ENCODE measurements at places on chromosomes 5 and 9. TPM values are rescaled to one million over a fixed set of nuclear protein-coding genes. Genes with fewer than 3 reads are reported as not detected.
A peak's percentile ranks its signal among the peaks of the same experiment; 100 is the strongest.

GRCh38 chr9:677461-678097, 163.9 kb upstream of the DMRT1 start:
- H3K27me3 ChIP-seq: no peaks in the 10 kb centered on the region
- DNase-seq: no peak
- H3K27ac ChIP-seq: no peak overlapping the region
- H3K36me3 ChIP-seq: peaks cover 10% of the 10 kb centered on the region

DNA sequence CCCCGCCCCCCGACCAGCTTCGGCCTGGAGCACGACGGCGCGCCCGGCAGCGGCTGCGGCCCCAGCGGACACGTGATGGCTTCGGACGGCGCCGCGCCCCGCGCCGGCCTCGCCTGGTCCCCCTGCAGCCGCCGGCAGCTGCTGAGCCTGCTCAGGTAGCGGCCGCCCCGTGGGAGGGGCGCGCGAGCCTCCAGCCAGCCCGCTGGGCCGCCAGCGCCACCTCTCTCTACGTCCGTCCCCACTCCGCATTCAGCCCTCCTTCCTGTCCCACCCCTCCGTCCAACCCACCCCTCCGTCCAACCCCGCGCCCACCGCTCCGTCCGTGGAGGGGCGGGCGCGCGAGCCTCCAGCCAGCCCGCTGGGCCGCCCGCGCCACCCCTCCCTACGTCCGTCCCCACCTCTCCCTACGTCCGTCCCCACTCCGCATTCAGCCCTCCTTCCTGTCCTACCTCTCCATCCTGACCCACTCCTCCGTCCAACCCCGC, 6.5 kb downstream of the ADAMTS13 start:
- no peak overlapping the region for H3K4me3 ChIP-seq
- H3K36me3 ChIP-seq: no peaks in the 10 kb centered on the region
- H3K27me3 ChIP-seq: no peaks in the 10 kb centered on the region

DNA sequence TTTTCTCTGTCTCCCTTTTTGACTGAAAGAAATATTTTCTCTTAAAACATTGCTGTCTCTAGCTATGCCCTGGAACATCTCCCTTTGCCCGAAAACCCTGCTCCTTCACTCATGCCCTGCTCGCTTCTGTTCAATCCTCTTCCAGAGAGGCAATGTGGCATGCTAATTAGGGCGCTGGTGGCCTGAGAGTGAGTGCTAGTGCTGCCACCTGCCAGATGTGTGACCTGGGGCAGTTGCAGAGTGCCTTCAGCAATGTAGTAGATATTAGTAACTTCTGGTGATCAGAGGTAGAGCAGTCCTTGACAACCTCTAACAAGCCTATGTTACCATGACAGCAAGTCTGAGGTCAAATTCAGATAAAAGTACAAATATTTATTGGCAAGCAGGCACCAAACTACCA, 119.5 kb upstream of the OSMR start:
- no peak overlapping the region for H3K27ac ChIP-seq
- no peaks in the 10 kb centered on the region for H3K36me3 ChIP-seq
- no peak for DNase-seq
- no peaks in the 10 kb centered on the region for H3K4me1 ChIP-seq
- no peaks in the 10 kb centered on the region for H3K27me3 ChIP-seq

GRCh38 chr5:138350563-138350890, 2.0 kb upstream of the KDM3B start:
- H3K4me1 ChIP-seq: peaks cover 15% of the 10 kb centered on the region
- no peak overlapping the region for H3K4me3 ChIP-seq
- no peak overlapping the region for H3K27ac ChIP-seq
- H3K36me3 ChIP-seq: peaks cover 34% of the 10 kb centered on the region

DNA sequence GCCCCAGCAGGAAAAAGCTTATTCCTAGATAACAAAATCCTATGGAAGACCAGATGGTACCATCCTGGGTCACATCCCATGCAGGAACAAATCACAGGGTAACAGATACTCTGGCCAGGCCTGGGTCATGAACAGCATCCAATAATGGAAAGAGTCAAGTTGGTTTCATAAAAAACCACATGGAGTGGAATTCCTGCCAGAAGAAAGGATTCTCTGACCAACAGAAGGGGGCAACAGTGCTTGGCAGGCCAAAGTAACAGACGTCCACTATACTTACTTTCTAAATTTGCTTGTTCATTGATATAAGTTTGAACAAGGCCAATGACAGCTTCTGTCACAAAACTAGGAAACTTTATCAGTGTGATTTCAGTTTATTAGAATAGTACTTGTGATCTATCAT, 273.5 kb downstream of the ARRDC3 start:
- no peaks in the 10 kb centered on the region for H3K27me3 ChIP-seq
- DNase-seq: no peak
- H3K27ac ChIP-seq: no peak overlapping the region
- H3K4me3 ChIP-seq: no peak overlapping the region
- H3K4me1 ChIP-seq: no peaks in the 10 kb centered on the region

- no peak overlapping the region for H3K4me3 ChIP-seq
- no peaks in the 10 kb centered on the region for H3K27me3 ChIP-seq
- peaks cover 10% of the 10 kb centered on the region for H3K4me1 ChIP-seq
- DNase-seq: no peak
Measured at GRCh38 chr9:127711226-127711701, 4.2 kb downstream of the PTRH1 start.

GRCh38 chr9:80516679-80517078, 944.9 kb downstream of the TLE4 start:
- no peak overlapping the region for H3K4me3 ChIP-seq
- H3K27me3 ChIP-seq: no peaks in the 10 kb centered on the region
- H3K36me3 ChIP-seq: no peaks in the 10 kb centered on the region
- H3K27ac ChIP-seq: no peak overlapping the region

- no peak overlapping the region for H3K4me3 ChIP-seq
- DNase-seq: no peak
- H3K27ac ChIP-seq: no peak overlapping the region
- peaks cover 16% of the 10 kb centered on the region for H3K36me3 ChIP-seq
- H3K4me1 ChIP-seq: no peaks in the 10 kb centered on the region
Measured at GRCh38 chr5:154840435-154841272, 9.7 kb downstream of the FAXDC2 start.

DNA sequence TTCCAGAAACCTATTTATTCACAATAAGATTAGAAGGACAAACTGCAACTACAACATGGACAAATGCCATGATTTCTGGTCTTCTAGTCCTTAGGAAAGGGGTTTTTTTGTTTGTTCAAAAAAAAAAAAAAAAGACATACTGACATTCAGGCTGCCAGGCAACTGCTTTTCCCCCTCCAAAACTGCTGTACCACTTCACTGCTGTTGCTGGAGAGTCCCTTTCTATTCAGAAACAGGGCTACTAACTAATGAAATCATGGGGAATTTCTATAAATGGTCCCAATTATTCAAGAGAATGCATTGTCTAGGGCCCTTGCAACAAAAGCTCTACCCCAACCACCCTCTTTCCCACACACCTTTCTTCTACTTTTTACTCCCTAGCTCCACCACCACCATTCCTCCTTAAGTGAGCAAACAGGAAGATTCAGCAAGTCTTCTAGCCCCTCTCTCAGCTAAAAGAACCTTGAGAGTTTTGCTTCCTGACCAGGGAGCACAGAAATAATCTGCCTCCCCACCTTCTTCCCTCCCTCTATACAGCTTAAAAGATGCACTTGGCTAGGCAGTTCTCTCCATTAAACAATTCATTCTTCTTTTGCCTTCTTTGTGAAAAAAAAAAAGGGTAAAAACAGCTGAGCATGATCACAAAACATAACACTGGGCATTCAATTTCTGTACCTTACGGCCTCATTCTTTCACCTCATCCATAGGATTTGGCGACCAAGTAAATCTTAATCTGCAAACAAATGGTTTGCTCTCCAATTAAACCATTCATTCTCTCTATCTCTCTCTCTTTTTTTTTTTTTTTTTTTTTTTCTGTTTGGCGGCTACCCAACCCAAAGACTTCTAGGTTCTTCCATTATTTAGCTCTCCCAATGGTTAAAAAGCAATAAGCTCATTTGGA, 13.8 kb downstream of the ZNF608 start:
- peaks cover 36% of the 10 kb centered on the region for H3K4me1 ChIP-seq
- H3K4me3 ChIP-seq: no peak overlapping the region
- no peaks in the 10 kb centered on the region for H3K27me3 ChIP-seq
- H3K27ac ChIP-seq: no peak overlapping the region

- DNase-seq: no peak
- H3K27ac ChIP-seq: no peak overlapping the region
- H3K4me3 ChIP-seq: no peak overlapping the region
- no peaks in the 10 kb centered on the region for H3K36me3 ChIP-seq
Measured at GRCh38 chr9:95108777-95109176, 208.7 kb downstream of the FANCC start.

DNA sequence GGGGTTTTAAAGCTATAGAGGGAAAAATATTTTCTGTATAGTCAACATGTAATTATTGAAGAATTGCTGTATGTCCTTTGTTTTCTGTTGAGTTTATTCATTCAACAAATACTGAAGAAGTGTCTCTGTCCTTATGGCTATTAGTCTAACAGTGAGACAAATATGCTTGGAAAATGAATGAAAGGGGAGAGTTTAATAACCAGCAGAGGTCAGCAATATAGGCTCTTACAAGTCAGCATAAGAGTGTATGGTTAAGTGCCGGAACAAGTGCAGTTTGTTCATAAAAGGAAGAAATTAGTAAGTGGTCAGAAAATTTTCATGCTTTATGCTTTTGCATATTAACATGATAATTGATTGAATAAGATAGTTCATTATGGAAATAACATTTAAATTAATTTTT, 3.6 kb downstream of the SCAMP1 start:
- DNase-seq: no peak
- no peaks in the 10 kb centered on the region for H3K27me3 ChIP-seq
- no peak overlapping the region for H3K4me3 ChIP-seq
- H3K4me1 ChIP-seq: peaks cover 48% of the 10 kb centered on the region
- H3K27ac ChIP-seq: 0 out of 2 replicates have a peak overlapping the region, but pooled peaks have one; percentile 6

GRCh38 chr9:125428060-125428901, 166.7 kb downstream of the GAPVD1 start:
- no peaks in the 10 kb centered on the region for H3K27me3 ChIP-seq
- H3K27ac ChIP-seq: no peak overlapping the region
- peaks cover 3% of the 10 kb centered on the region for H3K4me1 ChIP-seq
- no peak overlapping the region for H3K4me3 ChIP-seq
- H3K36me3 ChIP-seq: no peaks in the 10 kb centered on the region

SPATA31D4 gene
- total RNA-seq: not detected

TTC23L gene
- not detected for total RNA-seq

GMCL2 gene
- not detected for total RNA-seq

CCNB1 gene
- 58.5 TPM for total RNA-seq

ACTBL2 gene
- not detected for total RNA-seq

Measured in Karpas-422 (cell line).